ENCODE measurements at places on chromosomes 2 and 18. TPM values are rescaled to one million over a fixed set of nuclear protein-coding genes. Genes with fewer than 3 reads are reported as not detected.

RSAD2 gene
- 0.13 TPM for total RNA-seq

INHBB gene
- total RNA-seq, result 0.79 TPM

IDH1 gene
- total RNA-seq, result 163 TPM

PRKCE gene
- 26.1 TPM for total RNA-seq

LOXL3 gene
- total RNA-seq, result 0.72 TPM

REG1B gene
- not detected for total RNA-seq

MAL gene
- total RNA-seq, result not detected

UGT1A3 gene
- not detected for total RNA-seq

NXPH2 gene
- total RNA-seq, result not detected

NETO1 gene
- total RNA-seq, result not detected

MYCN gene
- 3.2 TPM for total RNA-seq

SERPINB3 gene
- not detected for total RNA-seq

PDK1 gene
- 19.9 TPM for total RNA-seq
